ENCODE measurements at places on chromosomes 6 and 20. TPM values are rescaled to one million over a fixed set of nuclear protein-coding genes. Genes with fewer than 3 reads are reported as not detected.

Gene PCSK2
- not detected for polyA plus RNA-seq

Gene MDFI
- polyA plus RNA-seq = 0.36 TPM

Gene NHSL1
- 6.0 TPM for polyA plus RNA-seq

Gene METTL24
- polyA plus RNA-seq = not detected

Gene MAP7
- polyA plus RNA-seq = 0.19 TPM

Gene SLC44A4
- 0.14 TPM for polyA plus RNA-seq

Gene HLA-DQB1
- polyA plus RNA-seq = not detected

Gene GSTA3
- polyA plus RNA-seq = not detected

Gene NKAPL
- polyA plus RNA-seq = 0.49 TPM

Gene CLIC1
- 692 TPM for polyA plus RNA-seq

Gene MARCKS
- 46.8 TPM for polyA plus RNA-seq

Gene PLAGL1
- polyA plus RNA-seq = 73.8 TPM

Gene ADGRB3
- not detected for polyA plus RNA-seq

Gene CAPN11
- not detected for polyA plus RNA-seq

Gene PROKR2
- not detected for polyA plus RNA-seq

Gene MYB
- polyA plus RNA-seq = 0.44 TPM

Gene THBS2
- 97.3 TPM for polyA plus RNA-seq

Gene GTF3C6
- polyA plus RNA-seq = 32.5 TPM

Gene SNTA1
- 12.1 TPM for polyA plus RNA-seq

Gene HSPA1L
- 0.97 TPM for polyA plus RNA-seq

Gene LRRC73
- polyA plus RNA-seq = 0.31 TPM

Gene UBD
- not detected for polyA plus RNA-seq

Gene XKR7
- not detected for polyA plus RNA-seq

Gene MUCL3
- polyA plus RNA-seq = not detected

Gene HLA-DQA2
- polyA plus RNA-seq = not detected

Gene CENPQ
- 3.7 TPM for polyA plus RNA-seq

Gene FAM209A
- 0.22 TPM for polyA plus RNA-seq

Gene RSPO3
- not detected for polyA plus RNA-seq

Gene CCN5
- not detected for polyA plus RNA-seq

Gene SLC25A27
- 0.63 TPM for polyA plus RNA-seq

Gene SIM1
- polyA plus RNA-seq = not detected

Gene ZC3H12D
- 0.12 TPM for polyA plus RNA-seq

Gene C4A
- 3.8 TPM for polyA plus RNA-seq
